ENCODE measurements at places on chromosomes 1 and 21.

DNA sequence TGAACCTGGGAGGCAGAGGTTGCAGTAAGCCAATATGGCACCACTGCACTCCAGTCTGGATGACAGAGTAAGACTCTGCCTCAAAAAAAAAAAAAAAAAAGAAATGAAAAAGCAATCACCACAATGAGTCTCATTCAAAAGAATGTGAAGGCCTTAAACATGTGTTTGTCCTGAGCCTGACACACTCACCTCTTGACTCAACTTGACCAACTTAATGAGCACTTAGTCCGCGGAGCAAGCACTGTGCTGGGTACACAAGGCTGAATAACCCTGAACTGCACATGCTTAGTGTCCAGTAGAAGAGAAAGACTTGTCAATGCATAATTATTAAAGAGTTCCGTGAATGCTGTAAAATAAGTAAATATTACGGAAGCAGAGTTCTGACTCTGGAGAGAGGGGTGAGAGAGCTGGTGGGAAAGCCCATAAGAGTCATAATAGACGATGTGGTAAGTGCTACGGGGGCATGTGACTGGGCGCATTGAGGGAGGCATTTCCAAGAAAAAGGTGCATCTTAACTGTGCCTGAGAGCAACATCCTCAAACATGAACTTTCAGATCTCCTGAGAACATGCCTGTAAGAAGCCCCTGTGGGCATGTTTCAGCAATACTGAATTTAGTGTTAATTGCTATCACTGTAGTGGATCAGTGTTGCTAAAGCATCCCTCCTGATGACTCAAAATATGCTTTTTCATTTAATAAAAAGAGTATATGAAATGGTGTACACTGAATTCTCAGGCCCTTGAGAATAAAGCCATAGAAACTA lies 27.2 kb downstream of the MCOLN2 start:
- DNase-seq = no peak

DNA sequence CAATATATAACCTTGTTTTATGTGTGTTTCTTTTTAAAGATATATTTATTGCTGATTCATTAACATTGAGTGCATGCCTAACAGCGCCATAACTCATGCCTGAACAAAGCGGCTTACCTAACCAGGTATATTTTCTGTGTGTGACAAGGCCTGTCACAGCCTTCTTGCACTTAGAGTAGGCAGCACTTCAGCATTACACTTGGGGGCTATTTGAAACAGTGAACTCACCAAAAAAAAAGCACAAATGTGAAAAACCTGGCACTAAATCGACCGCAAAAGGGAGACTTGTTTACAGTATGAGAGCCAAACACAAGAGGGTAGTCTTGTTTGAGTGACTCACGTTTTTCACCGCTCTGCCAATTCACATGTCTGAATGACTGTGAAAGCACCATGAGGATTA lies 111.7 kb downstream of the DISP1 start:
- no peak for DNase-seq

- no peak for DNase-seq
Measured at GRCh38 chr21:21897275-21897883, 899.2 kb downstream of the NCAM2 start.

DNA sequence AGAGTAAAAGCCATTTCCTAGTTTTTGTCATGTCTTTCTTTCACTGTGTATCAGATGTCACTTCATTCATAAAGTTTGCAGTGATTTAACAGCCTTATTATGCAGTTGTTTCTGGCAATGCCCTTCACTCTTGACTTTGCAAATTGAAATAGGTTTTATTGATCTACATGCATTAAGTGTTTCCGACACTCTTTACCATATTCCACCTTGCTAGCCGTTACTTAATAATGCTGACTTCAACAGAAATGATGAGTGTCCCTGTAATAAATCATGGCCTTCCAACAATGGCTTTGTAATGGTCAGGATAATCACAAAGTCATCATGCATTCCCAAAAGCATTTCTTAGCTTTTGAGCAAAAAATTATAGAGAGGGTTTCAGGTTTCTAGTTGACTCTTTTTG lies 236.8 kb upstream of the FMN2 start:
- DNase-seq = no peak

- peak; percentile 30 for DNase-seq
Measured at GRCh38 chr1:37673920-37674319, 18.4 kb upstream of the CDCA8 start.

GRCh38 chr1:47431534-47431933 lies 6.3 kb upstream of the FOXD2 start:
- DNase-seq = no peak

GRCh38 chr1:91745640-91746373 lies 140.1 kb downstream of the TGFBR3 start:
- no peak for DNase-seq

- DNase-seq = no peak
Measured at GRCh38 chr1:5504364-5504740, 487.9 kb downstream of the NPHP4 start.

- DNase-seq = no peak
Measured at GRCh38 chr1:148309940-148310500, 157.9 kb upstream of the NBPF11 start.

GRCh38 chr21:41750051-41750450 lies 16.8 kb downstream of the RIPK4 start:
- DNase-seq = no peak

DNA sequence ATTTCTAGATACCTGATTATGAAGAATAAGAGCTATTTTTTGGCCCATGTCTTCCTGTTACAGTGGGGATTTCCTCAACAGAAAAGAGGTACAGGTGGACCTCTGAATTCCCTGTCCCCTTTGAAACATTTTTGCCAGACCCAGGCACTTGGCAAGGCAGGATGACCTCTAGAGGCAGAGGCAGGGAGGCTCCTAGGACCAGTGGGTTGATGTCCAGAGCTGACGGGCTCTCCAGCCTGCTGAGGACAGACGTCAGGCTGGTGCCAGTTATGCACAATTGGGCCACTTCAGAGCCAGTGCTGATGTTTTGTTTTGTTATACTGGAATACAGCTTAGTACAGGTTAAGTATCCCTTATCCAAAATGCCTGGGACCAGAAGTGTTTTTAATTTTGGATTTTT lies 18.5 kb upstream of the A3GALT2 start:
- no peak for DNase-seq

GRCh38 chr1:162081316-162081715 lies 11.8 kb downstream of the NOS1AP start:
- no peak for DNase-seq

GRCh38 chr1:182457844-182458243 lies 7.9 kb downstream of the RGSL1 start:
- no peak for DNase-seq

DNA sequence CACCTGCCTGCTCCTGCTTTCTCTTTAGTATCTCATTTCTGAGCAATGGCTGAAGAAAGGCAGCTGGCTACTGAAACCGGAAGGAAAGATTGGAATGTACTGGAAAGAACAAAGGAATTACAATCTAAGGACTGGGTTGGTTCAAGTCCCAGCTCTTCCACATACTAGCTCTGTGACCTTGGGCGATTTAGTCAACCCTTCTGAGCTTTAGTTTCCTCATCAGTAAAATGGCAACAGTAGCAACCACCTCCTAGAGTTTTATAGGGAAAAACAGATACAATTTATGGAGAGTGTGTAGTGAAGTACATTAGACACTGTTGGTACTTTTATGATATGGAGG lies 158.8 kb downstream of the KAZN start:
- DNase-seq = no peak

- DNase-seq = no peak
Measured at GRCh38 chr1:204145033-204145504, 6.8 kb downstream of the ETNK2 start.

GRCh38 chr21:37593015-37593414 lies 226.4 kb downstream of the DYRK1A start:
- DNase-seq = no peak

GRCh38 chr1:55624766-55625165 lies 409.6 kb upstream of the USP24 start:
- DNase-seq = no peak

GRCh38 chr1:180265201-180265600 lies 35.1 kb downstream of the LHX4 start:
- no peak for DNase-seq

DNA sequence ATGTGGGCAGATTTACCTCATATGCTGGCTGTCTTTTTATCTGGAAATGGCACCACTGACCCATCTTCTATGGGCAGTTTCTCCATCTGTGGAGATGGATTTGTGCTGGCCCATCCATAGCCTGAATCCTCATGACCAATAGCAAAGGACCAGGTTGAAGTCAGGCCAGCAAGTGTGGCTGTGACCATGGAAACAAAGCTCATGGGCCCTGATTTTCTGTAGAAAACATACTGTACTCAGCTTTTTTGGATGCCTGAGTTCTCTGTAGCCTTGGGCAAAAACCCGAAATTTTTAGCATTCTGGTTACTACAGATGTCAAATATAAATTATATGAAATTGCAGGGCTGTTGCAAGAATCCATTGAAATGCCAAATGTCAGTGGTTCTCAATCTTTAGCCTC lies 155.0 kb downstream of the PLXNA2 start:
- DNase-seq = no peak

GRCh38 chr21:46357335-46357604 lies 33.3 kb downstream of the PCNT start:
- DNase-seq = no peak

DNA sequence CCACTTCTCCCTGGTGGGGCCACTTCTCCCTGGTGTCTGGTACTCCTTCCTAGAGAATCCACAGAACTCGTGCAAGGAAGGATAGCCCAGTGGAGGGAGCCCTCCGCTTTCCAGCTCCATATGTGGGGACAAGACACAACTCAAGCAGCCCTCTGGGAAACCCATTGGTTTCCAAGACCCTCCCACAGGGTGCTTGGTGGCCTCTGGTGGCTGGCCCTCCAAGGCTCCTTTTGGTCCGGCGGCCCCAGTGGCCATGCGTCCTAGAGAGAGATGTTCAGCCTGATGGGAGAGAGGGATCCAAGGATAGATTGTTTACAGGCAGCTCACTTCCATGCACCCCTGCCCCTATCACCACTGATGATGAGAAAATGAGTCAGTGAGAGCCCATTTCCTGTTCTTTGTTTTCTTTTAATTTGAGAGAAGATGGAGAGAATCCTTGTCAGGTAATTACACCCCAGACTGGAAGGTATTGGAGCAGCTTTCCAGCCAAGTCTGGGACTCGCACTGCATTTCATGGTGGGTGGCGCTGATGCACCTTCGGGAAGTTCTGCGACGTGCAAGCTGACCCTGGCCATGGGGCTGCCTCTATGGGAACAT lies 486.2 kb upstream of the VAMP3 start:
- no peak for DNase-seq

DNA sequence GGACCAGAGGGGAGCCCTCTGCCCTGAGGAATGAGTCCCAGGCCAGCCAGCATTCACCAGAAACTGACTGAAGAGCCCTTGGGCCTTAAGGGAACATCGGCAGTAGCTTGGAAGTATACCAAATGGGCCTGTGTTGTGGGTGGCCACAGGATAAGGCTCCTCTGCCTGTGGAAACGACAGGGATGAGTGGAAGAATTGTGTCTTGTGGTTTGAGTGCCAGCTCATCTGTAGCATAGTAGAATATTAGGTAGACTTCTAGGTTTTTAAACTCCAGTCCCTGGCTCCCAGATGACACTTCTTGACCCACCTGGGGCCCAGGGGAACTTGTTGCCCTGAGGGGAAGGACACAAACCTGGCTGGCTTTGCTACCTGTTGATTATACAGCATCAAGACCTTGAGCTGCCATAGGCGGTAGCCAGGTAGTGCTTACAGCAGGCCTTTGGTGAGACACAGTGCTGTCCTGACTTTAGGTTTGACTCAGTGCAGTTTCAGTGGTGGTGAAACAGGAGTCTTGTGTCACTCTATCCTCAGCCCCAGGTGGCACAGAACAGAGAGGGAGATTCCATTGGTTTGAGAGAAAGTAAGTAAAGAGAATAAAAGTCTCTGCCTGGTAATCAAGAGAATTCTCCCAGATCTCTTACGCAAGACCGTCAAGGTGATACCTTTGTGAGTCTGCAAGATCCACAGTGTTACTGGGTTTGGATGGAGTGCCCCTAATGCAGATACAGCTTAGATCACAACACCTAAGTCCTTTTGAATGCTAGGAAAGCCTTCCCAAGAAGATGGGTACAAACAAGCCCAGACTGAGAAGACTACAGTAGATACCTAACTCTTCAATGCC lies 50.2 kb downstream of the RABGAP1L start:
- no peak for DNase-seq

DNA sequence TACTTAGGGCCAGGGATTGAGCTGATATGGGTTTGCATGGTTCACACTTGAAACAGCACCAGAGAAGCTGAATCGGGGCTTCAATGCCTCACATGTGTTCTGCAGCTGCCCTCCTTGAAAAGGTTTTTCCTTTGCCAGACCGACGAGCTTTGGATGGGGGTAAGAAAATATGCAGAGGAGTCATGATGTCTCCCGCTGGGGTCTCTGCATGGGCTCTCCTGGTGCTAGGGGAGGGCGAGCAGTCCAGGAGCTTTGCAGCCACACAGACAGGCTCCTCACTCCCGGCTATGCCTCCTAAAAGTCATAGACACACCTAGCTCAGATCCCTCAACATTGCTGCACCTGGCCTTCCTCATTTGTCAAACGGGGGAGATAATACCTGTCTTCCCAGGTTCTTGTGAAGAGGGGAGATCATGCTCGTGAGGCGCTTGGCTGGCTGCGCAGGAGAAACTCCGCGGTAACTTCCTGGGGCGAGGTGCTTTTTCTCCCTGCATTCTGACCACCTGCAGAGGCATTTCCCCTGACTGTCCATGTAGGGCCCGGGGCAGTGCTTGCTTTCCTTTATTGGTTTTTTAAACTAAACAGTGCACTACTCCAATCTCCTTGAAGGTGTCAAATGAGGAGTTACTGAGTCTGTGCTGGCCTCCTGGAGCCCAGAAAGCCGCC lies 112.4 kb downstream of the PLXNA2 start:
- DNase-seq = no peak

DNA sequence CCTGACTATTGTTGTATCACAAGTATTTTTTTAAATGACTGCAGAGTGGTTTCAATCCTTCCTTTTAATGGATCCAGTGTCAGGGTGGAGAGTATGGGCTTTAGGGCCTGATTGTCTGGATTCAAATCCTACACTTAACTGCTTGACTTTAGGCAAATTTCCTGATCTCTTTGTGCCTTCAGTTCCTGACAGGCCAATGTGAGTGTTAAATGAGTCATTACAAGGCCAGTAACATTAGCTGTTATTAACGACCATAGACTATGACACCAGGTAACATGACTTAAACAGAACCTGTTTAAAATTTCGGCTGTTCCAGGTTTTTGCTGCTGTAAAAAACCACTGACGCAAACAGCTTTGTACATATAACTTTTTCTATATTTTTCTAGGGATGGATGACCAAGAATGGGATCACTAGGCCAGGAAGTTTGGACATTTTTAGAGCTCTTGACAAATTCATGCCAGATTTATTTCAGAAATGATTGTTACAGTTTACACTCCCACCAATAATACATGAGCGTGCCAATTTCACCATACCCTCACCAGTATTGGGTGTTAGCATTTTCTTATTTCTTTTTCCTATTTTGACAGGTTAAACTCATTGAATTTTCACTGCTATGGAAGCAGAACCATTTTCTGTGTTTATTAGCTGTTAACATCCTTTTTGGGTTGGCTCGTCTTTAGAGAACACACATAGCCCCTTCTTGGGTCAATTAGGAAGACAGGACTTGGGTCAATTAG lies 11.3 kb downstream of the ZNF362 start:
- DNase-seq = no peak

DNA sequence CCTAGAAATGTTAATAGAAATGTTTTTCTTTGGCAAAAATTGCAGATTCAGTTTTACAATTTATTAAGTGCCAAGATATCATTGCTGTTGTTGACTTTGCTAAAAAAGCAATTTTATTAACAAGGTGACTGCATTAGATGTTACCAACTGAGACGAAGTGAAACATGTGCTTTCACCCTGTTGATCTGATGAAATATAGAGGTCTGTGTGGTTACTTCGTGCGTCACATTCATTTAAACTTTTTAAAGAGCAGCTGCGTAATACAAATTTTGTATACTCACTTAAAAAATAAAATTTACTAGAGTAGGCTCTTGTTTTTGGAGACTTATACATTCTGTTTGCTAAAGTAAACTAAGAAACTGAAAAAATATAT lies 465.7 kb downstream of the USP25 start:
- no peak for DNase-seq

Data from stimulated activated CD8-positive, alpha-beta memory T cell treated with anti-CD3 and anti-CD28 coated beads, Interleukin-2, amount 100 ng/mL, for 1 hour (primary cell).